ENCODE measurements at places on chromosomes 16 and 17.

DNA sequence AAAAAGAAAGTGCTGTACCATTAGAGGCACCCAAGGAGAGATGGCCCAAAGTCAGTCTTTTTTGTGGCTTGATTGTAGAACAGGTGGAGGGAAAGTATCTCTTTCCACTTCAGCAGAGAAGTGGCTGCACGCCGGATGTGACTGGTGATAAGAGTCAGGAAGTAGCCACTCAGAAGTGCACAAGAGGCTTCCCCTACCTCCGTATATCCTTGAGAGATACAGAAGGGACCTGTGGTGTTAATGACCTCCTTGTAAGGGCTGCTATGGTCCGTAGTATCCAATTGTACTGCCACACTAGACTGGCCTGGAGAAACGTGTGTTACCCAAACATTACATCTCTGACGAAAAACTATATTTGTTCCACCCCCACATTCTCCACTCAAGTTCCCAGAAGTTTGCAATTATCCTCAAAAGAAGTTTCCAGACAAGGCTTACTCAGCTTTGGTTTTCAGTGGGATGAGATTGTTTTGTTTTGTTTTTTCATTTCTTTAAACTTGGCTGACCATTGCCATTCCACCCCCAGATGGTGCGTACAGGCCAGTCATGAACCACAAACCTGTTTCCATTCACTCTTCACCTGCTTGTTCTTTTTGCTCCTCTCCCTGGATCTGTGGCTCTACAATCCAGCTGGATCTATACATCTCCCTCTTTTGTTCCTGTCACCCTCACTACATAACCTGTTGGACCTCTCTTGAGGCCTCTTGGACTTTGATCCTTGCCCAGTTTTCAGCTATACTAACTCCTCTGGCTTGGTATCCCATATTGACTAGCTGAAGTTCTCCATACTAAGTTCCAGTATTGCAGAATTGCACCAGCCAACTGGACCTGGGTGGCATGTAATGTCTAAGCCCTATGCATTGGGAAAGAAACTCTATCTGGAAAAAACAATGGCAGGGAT is 20.7 kb upstream of the MED13 start:
- no peak for DNase-seq

- no peak for DNase-seq
These were observed 67.5 kb downstream of the XYLT1 start for GRCh38 chr16:17403156-17403809.

GRCh38 chr16:81318711-81319110 is 3.9 kb downstream of the GAN start:
- DNase-seq = no peak

DNA sequence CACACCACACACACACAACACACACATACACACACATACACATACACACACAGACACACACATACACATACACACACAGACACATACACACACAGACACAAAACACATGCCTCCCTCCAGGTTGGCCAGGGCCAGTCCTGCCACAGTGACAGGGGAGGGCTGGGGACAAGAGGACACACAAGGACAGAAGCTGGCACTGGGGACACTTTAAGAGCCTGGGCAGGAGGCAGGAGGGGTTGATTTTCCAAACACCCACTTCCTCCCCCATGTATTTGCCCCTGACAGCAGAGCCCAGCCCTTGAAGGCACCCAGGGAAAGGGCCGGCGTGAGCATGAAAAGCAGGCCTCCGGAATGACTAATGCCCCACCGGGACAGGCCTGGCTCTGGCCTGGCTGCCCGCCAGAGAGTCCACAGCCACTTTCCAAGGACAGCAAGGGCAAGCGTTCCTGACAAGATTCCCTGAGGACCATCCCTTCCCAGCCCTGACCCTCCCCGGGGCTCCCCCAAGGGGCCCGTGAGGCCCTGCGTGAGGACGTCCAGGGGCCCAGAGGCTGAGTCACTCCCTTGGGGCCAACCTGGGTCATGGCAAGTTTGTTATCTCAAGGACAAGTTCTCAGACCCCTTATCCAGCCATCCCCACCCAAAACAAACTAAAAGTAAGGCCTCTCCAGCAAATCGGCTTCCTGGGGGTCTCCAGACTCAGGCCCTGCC is 235.6 kb downstream of the ZNF423 start:
- DNase-seq = peak; percentile 68

GRCh38 chr17:34172390-34172918 is 82.6 kb upstream of the CCL2 start:
- DNase-seq = no peak

- no peak for DNase-seq
These were observed 123.7 kb upstream of the CCL2 start for GRCh38 chr17:34131386-34131785.

DNA sequence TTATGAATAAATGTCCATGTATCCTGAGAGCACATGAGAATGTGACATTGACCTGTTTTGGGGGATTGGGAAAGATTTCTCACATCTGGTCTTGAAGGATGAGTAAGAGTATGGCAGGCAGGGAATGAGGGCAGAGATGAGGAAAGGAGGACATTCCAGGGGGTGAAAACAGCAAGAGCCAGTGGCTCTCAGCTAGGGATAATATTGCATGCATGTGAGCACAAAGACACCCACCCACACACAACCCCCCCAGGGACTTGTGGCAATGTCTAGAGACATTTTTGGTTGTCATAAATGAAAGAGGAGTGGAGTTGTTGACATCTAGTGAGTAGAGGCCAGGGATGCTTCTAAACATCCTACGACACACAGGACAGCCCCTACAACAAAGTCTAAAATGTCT is 6.0 kb downstream of the MYO1D start:
- no peak for DNase-seq

DNA sequence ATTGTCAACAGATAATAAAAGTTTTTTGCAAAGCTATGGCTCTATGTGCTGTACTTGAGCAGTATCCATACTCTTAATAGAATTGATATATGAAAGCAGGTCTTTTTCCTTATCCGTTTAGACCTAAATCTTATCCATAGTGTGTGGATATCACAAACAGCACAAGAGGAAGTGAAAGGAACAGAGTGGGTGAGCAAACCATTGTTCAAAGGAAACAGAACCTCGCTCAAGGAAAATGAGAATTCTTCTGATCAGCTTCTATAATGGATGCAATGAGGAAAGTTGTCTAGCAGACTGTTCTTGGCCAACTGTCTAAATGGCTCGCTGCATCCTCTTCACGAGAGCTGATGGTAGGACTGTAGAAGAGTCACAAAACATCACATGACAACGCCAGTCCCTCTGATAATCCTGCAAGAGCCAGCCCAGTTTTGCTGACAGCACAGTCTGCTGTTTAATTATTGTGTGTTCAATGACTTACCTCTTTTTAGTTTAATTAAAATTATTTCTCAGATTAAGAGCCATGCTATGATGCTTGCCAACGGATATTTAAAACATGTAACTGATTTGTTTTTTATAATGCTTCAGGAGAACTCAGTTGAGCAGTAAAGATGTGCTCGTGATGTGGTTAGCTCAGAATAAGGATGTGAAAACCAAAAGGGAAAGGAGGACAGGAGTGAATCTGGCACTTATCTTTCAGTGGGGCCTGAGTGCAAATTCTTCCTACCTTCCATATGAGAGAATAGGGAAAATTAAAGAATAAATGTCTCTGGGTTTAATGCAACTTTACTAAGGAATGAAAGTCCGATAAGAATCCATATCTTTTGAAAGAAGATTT is 38.5 kb downstream of the WWOX start:
- no peak for DNase-seq

DNA sequence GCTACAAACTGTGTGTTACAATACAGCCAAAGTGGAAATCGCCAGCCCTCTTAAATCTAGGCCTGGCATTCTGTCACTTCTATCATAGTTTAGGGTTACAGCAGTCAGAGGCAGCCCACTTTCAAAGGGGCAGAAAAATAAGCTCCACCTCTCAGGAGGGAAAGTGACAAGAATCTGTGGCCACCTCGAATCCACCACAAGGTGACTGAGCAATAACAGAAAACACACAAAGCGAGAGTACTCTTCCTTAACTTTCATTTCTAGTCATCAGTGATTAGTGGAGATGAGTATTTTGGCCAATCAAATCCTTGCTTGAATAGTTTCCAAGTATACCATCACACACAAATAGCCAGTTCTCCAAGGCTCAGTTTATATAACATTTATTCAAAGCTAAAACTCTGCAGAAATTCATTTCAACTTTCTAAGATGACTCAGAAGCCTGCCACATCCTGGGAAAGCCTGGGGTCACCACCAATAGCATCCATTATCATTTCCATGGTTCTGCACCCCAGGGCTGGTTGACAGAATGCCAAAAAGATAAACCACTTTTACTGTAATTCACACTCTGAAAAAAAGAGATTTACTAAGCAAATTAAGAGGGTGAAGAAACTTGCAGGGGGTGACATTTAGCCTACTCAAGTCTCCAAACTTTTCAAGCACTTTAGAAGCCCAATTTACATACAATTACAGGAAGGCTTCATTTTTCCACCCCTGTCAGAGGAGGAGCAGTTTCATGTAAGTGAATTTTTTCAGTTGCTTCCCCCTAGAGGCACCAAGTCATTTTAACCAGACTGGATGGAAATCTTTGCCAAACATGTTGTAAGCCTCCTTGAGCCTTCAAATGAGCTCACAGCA is 66.8 kb downstream of the SALL1 start:
- DNase-seq = no peak

DNA sequence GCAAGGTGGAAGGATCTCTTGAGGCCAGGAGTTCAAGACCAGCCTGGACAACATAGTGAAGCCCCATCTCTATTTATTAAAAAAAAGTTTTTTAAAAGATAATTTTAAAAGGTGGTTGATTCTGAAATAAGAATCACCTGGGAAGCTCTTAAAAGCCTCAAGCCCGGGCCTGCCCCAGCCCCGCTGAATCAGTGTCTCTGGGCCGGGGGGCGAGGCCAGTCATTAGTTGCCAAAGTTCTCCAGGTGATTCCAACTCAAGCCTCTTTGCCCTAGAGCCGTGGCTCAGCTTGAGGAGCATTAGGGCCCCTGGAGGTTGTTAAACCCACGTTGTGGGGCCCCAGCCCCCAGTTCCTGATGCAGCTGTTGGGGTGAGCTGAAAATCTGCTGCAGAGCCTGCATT is 24.6 kb downstream of the JPH3 start:
- DNase-seq = peak; percentile 47

DNA sequence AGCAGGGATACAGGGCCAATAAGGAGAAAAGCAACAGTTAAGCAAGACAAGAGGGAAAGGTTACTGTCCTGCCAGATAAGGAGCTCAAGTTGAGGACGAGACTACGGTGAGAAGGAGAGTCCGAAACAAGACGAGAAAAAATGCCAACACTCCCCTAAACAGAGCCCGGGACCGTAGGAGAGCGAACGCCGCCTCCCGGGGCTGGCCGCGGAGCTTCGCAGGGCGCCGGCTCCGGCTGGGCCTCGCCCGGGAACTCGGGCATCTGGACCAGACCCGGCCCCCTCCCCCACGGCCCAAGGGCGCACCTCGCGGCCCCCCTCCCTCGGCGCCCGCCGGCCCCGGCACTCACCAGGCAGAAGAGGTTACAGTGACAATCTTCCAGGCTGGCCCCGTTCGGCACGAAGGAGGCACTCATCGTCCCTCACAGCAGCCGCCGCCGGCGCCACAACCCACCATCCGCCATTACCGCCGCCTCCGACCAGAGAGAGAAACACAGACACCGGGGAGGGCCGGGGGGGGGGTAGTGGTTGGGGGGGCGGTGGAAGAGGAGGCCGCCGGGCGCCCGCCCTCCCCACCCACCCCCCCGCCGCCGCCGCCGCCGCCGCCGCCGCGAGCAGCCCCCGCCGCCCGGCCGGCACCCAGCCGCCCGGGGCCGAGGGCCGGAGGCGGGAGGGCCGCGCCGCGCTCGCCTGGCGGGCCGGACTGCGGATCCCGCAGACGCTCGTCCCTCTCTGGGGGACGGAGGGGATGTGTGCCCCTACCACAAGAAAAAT is at the start of gene MED13:
MED13 (minus strand) TSS at position 488 of the 773 bp plus-strand sequence; CDS start at position 415, 73 bp downstream.
- DNase-seq = peak; percentile 49

DNA sequence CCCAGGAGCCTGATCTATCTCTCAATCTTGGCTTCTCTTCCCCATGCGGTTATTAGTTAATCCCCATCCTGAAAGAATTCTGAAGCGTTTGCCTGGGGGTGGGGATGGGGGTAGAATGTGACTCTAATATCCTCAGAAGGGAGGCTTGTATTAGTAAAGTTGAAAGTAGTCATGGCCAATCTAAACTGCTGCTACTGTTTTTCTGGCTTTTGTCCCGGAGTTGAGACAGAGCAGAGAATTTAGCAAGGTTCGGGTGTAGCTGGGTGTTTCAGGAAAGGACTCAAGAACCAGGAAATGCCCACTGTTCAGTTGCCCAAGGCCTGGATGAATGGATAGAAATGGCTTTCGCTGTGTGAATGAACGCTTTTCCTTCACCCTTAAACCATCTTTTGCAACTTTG is 17.6 kb upstream of the ITGAM start:
- DNase-seq = peak; percentile 84

DNA sequence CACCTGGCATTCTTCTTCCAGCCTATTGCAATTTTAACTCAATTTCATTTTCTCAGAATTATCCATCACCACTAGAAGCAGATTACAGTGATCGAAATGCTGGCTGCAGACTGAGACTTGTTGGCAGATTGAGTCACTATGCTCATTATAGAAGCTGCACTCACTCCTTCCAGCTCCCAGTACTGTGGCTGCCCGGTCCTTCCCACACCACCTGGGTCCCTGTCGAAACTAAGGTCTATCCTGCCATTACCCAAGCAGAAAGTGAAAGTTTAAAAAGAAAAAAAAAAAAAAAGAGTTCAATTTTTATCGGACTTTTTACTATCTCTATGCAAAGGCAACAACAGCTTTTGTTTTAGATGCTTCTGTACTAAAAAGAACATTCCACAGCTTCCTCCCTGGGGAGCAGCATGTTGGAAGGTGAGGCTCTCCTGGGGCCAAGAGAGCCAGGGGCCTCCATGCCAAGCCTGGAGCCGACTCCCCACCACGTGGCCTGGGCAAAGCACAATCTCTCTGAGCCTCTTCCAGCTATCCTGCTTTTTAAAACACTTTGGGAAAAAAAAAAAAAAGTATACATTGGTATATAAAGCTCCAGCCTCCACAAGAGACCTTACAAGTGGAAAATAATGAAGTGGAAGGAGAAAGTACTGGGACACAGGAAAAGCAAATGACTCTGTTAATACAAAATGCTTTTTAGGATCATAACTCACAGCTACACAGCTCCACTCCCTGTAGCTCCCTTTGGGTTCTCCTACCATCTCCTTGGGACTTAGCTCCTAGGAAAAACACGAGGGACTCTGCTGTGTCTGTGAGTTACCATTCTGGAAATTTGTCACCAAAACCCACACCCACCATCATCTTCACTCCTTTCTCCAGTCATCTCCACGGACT is 77.8 kb downstream of the USP31 start:
- DNase-seq = peak; percentile 10

GRCh38 chr17:69213059-69213813 is 15.4 kb downstream of the ABCA10 start:
- peak; percentile 47 for DNase-seq

- DNase-seq = peak; percentile 91
These were observed 10.1 kb downstream of the P3H4 start for GRCh38 chr17:41801374-41802271.

DNA sequence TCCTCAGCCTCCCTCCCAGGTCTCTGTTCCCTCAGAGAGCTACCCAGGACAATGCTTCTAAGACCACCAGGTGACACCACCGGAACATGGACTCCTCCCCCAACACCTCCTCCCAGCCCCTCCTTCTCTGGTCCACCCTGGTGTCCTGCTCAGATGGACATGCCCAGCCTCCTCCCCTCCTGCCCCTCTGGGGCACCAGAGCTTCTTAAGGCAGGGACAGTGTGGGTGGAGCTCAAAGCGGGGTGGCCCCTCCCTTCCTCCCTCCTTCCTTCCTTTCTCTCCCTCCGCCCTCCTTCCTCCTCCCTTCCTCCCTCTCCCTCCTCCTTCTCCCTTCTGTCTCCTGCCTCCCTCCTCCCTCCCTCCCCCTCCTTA is 22.7 kb downstream of the TRPV3 start:
- DNase-seq = no peak

GRCh38 chr16:19810817-19811731 is 73.6 kb downstream of the GPRC5B start:
- peak; percentile 22 for DNase-seq

- DNase-seq = no peak
These were observed 219.1 kb downstream of the IRX3 start for GRCh38 chr16:54067322-54068065.

Data from MCF 10A (cell line).